ENCODE measurements at places on chromosomes 1 and 21.
A peak's percentile ranks its signal among the peaks of the same experiment; 100 is the strongest.

- no peak for DNase-seq
Observed at GRCh38 chr1:199746666-199747384, 280.7 kb upstream of the NR5A2 start.

- no peak for DNase-seq
Observed at GRCh38 chr1:65233782-65234181, 75.6 kb upstream of the DNAJC6 start.

GRCh38 chr21:26118938-26119540 lies 51.5 kb downstream of the APP start:
- no peak for DNase-seq

GRCh38 chr1:89606227-89606980 lies 26.5 kb upstream of the LRRC8C start:
- no peak for DNase-seq

DNA sequence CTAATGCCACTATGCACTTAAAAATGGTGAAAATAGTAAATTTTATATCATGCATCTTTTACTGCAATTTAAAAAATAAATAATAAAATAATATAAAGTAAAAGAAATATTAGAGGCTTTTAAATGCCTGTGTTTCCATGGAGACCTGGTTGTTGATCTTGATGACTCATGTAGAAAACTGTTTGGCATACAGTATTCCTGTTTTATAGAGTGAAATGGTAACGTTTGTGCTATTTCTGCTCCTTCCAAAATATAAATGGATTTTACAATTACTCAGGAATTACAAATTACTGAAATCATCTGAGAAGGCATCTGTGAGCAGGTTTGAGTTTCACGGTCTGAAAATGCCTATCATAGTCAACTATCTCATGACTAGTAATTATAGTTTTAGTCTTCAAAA lies 98.4 kb upstream of the USP25 start:
- peak; percentile 32 for DNase-seq

- no peak for DNase-seq
Observed at GRCh38 chr1:117664314-117664713, 58.5 kb downstream of the TENT5C start.

GRCh38 chr1:58573705-58574591 lies 3.1 kb downstream of the TACSTD2 start:
- peak; percentile 90 for DNase-seq

- no peak for DNase-seq
Observed at GRCh38 chr1:236706183-236706582, 19.9 kb downstream of the ACTN2 start.

DNA sequence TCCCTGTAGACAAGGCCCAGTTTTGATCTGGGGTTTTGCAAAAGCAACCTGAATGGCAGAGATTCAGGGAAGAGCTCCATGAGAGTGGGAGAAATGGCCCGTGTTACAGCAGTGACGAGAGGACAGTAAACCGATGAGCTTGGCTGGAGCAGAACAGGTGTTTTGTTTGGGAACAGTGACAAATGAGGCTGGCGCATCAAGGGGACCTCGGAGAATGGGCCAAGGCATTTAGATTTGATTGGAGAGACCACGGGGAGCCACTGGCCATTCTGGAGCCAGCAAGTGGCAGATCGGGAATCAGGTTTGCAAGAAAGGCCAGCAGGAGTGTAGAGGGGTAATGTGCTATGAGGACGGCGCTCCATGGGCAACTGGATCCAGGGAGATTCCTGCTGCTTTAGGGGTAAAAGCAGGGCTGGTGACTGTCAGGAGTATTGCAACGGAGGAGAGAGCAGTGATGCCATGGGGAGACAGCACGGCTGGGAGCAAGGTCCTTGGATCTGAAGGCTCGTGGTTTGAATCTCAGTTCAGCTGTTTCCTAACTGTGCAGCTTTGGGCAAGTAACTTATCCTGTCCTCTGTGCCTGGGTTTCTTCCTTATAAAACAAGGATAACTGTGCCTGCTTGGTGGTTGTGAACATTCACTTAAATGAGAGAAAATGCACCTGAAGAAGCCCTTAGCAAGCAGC lies 9.9 kb upstream of the KLHDC7A start:
- no peak for DNase-seq

DNA sequence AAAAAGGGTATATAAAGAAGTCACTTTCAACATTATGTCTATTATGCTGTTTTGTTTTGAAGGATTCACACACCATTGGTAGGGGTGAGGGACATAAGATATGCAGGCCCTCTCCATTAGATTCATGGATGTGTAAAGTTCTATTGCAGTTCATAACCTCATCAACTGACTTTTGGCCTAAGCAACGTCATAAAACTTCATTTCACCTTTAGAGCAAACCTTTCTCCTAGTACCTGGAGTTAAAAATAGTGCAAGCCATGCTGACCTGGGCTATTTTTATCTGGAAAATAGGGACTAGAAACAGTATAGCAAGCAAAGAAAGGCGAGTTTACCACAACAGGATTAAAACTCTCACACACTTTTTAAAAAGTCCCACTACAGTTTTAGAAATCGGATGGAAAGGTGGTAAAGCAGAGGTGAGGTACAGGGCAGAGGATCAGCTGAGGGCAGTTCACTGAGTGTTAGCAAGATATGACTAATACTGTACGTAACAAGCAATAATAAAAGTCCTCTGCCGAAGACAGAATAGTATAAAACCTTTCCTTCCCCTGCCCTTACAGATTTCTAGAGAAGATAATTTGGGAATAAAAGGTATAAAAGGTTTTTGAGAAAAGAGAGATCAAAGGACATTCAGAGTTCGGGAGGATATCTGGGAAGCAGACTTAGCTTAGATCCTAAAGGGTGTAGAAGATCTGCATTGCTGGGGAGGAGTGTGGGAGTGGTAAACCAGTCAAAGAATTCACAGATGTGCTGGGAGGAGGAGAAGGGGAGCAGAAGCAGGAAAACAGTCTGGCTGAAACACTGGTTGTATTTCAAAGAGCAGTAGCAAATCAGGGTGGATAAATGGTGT lies 14.3 kb downstream of the EGLN1 start:
- peak; percentile 41 for DNase-seq

- peak; percentile 100 for DNase-seq
Observed at GRCh38 chr1:8004803-8005573, 21.1 kb downstream of the ERRFI1 start.

- DNase-seq: peak; percentile 67
Observed at GRCh38 chr1:118151312-118151937, 33.6 kb downstream of the SPAG17 start.

GRCh38 chr21:28212061-28212460 lies 780.6 kb downstream of the LTN1 start:
- no peak for DNase-seq

GRCh38 chr1:5272325-5272724 lies 617.9 kb downstream of the AJAP1 start:
- no peak for DNase-seq

DNA sequence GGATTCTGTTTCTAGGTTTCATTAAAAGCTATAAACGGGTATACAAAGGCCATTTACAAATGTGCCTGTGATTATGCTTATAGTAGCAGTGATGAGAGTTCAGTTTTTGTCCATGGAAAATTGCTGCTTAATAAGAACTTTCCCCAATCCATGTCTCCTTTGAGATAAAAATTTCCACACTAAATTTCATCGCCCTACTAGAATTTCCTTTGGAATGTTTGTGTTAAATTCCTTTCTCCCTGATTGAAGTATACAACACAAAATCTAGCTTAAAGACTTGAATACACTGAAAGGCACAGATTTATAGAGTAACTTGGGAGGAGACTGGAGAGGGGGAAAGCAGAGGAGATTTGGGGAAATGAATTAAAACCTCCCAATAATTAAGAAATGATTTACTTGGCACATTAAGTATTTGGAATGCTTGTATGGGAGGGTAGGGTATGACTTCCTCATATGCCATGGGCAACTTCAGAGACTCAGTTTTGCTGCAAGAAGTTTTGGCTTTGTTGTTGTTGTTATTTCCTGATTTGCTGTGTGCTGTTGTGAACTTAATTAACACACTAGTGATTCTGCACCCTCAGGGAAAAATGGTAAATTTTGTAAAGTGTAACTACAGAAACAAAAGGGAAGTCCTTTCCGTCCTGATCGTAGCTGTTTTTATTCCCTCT lies 157.6 kb upstream of the LMO4 start:
- no peak for DNase-seq

DNA sequence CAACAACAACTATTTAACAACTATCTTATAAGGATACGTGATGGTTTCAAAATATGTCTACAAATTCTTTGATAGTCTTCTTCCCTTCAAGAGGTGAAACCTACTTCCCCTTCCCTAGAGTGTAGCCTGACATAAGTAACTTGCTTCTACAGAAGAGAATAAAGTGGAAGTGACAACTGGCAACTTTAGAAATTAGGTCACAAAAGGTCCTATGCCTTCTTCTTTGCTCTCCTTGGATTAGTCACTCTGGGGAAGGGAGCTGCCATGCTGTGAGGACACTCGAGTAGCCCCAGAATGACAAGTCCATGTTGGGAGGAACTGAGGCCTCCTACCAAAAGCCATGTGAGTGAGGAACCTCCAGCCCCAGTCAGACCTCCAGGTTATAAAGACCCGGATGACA lies 19.2 kb downstream of the EFCAB14 start:
- no peak for DNase-seq

- no peak for DNase-seq
Observed at GRCh38 chr1:157270705-157271274, 132.6 kb upstream of the ETV3 start.

DNA sequence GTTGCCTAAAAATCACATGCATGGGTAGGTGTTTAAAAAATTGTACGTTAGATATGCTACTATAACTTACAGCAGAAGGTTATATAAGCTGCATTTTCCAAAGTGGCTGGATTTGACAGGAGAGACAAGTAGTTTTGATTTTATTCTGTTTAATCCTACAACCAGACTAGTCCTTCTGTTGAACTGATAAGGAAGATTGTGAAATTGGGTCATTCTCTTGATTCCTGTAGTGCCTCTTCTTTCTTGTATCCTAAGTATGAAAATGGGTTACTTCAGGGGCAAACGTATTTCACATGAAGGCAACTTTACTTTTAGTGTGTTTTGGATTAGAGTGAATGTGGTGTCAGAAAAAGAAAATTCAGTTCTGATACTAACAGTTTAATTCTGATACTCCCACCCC lies 19.0 kb downstream of the CDC42 start:
- no peak for DNase-seq

- no peak for DNase-seq
Observed at GRCh38 chr21:46605767-46606426, 1.0 kb upstream of the S100B start.

DNA sequence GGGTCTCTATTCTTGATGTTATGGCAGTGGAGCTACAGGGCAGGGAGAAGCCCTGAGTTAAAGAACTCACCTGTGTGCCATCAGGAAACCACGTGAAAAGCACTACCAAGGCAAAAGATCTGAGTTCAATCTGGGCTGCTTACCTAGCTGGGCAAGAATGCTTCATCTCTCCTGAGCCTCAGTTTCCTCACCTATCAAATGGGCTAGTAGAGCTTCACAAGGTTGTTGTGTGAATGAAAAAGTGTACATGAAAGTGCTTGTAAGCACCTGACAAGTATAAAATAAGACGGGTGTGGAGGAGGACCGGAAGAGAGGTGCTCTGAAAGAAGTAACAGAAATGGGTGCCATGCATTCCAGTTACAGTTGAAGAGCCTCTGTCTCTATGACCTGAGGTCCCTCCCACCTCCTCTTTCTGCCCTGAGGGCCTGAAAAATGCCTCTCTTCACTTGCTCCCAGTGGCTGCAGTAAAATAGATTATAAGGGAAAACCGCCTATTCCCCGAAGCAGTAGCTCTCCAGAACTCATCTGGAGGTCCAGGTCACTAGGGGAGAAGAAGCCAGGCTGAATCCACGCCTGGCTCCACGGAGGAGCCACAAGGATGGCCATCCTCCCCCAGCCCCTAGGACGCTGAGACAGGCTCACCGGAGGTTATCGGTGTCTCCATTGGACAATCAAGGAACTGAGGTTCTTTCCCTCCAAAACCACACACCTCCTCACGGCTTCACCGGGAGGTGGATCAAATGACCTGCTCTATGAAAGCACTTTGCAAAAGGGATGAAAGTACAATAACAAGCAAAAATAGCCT lies 1.4 kb downstream of the GPR161 start:
- no peak for DNase-seq

DNA sequence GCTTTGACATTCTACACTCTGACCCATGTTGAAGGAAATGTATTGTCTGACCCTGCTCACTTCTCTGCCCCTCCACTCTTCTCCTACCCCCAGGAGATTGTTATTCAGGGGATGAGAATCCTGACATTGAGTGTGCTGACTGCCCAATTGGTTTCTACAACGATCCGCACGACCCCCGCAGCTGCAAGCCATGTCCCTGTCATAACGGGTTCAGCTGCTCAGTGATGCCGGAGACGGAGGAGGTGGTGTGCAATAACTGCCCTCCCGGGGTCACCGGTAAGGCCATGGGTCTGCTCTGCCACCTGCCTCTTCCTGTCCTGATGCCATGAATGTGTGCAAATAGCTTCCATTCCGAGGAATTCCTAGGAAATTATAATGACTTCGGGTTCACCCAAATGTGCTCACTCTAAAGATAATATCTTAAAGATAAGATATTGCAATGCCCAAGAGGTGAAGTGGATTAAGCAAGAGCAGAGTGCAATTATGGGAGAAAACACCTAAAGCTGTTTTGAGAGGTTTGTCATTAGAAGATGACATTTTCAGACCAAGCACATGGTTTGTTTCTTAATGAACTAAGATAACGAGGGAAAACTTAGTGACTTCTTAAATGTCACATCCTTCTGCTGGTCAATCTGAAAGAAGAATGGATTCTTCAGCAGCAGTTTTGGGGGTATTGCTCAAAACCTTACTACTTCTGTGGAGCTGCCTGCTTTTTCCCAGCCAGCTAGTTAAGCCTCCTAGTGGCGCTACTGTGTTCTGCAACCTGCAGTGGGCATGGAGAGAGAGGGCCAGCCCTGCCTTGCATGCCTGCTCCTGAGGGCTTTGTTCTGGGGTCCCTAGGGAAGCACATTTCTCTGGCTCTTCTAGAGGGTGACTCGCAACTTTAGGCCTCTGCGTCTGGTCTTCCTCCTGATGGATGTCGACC lies 41.6 kb downstream of the LAMC2 start:
- no peak for DNase-seq

- DNase-seq: peak; percentile 65
Observed at GRCh38 chr1:48109390-48110013, 112.3 kb upstream of the TRABD2B start.

GRCh38 chr1:176243746-176244145 lies 36.7 kb upstream of the COP1 start:
- DNase-seq: no peak

DNA sequence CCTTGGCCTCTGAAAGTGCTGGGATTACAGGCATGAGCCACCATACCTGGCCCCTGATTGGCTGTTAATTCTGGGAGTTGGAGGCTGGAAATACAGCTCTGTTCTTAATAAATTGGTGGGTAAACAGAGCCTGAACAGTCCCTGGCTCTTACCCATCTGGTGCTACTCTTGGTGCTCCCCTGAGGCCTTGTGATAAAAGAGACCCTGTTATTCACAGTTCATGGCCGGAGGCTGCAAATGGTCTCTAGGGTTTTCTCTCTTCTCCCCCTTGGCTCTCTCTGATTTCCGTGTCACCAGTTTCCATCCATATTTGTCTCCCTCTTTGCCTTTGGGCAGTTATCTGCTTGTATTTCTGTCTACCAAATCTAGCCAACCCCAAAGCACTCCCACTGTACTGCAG lies 17.2 kb downstream of the NFASC start:
- no peak for DNase-seq

GRCh38 chr1:44851308-44851707 lies 8.3 kb upstream of the PTCH2 start:
- DNase-seq: no peak

- no peak for DNase-seq
Observed at GRCh38 chr1:176195547-176195946, 11.5 kb downstream of the COP1 start.

Data from epithelial cell of esophagus (primary cell).